ENCODE measurements at places on chromosomes 7 and 10.

- DNase-seq = no peak
Measured at GRCh38 chr10:119133949-119134348, 30.0 kb downstream of the DENND10 start.

GRCh38 chr7:23893942-23894891, 184.2 kb downstream of the STK31 start:
- no peak for DNase-seq

DNA sequence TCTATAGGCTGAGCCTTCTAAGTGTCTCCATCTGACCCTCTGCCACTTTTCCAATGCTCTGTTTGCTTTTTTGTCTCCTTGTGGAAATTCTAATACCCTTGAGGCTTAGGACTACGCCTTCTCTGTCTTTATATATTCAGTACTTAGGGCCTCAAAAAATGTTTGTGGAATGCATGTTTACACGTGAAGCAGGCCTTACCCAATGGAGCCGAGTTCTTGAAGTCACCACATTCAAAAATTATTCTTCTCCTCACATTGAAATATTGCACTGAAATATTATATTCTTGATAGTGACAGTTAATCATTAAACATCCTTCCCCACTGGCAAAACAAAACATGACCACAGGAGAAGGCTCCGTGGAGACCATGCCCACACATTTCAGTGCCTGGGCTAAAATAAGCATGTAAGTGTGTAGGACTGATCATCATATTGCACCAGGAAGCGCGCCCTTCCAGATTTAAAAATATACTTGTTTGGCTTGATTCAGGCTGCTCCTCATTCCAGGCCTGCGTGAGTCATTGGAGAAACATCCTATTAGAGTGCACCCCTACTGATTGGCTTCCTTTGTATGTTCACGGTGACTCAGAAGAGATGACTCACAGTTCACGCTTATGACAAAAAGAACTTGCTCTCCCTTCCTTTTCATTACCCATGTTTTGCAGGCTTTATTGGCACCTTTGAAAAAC, 307.4 kb upstream of the AOAH start:
- no peak for DNase-seq

DNA sequence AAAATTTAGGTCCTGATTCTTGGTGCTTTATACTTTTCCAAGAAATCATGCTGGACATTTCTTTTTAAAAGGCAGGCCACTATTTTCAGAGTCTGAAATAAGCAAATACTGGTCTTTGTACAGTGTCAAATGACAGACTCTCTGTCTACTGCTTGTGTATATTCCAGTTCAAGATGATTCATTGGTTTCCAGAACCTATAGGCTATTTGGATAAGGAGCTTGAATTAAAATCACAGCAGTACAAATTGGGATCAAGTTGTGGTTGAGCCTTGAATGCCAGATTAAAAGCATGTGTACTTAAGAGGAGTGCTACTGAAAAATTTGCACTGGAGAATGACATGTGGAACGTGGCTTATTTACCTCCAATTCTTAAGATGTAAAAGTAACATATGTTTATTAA, 10.7 kb downstream of the KMT2E start:
- DNase-seq = no peak

DNA sequence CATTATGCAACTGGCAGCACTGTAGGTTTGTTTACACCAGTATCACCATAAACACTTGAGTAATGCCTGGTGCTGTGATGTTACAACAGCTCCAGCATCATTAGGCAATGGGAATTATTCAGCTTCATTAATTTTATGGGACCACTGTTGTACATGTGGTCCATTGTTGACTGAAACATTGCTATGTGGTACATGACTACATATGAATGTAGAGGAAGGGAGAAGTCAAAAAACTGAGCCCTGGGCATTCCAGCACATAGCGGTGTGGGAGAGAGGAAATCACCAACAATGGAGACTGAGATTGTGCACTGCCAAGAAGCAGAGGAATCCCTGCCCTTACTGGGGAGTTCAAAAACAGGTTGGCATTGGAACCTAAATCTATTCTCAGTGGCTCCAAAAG, 89.0 kb downstream of the TRIM24 start:
- no peak for DNase-seq

Measured in progenitor cell of endocrine pancreas (in vitro differentiated cells).